ENCODE measurements at places on chromosomes 7 and 10.
A peak's percentile ranks its signal among the peaks of the same experiment; 100 is the strongest.

GRCh38 chr7:143411976-143412708 is 3.5 kb upstream of the EPHA1 start:
- no peak for DNase-seq

- DNase-seq, result no peak
Measured at GRCh38 chr7:128725531-128725930, 13.6 kb upstream of the CALU start.

DNA sequence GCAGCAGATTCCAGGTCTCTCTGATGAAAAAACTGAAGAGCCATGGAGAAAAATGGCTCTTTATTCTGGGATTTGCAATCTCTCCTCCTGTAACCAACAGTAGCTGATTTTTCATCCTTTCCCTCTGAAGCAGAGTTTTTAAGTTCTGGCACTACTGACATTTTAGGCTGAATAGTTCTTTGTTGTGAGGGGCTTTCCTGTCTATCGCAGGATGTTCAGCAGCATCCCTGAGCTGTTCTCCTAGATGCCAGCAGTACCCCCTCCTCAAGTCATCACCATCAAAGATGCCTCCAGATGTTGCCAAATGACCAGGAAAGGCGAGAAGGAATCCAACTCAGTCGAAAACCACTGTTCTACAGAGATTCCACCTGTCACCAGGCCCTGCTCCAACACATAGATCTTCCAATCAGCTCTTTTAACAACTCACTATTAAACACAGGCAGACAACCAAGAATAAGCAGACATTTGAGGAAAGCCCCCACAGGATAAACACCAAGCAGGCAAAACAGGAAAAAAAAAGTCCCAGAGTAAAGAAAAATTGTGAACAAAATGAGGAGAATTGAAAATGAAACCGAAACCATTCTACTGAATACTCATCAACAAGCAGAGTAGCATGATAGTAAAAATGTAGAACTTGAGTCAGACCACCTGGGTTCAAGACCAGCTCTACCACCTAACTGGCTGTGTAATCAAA is 124.8 kb downstream of the MPP7 start:
- DNase-seq, result no peak

GRCh38 chr10:114172216-114172615 is 1.8 kb downstream of the CCDC186 start:
- no peak for DNase-seq

- peak; percentile 59 for DNase-seq
Measured at GRCh38 chr10:132036153-132036886, 29.4 kb upstream of the JAKMIP3 start.

DNA sequence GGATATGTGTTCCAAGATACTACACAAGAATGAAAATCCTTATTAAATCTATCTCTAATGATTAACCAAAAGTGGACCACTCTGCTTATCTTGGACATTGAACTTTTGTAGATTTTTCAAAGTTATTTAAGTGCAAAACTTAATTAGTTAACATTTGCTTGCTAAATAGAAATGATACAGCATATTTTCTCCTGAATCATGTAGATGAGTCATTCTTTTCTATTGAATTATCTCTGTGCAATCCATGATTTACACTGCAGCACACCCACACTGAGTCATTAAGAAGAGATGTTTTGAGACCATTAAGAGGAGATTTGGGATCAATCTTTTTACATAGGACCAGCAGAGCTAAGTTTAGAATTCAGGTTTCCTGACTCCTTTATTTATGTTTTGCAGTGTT is 6.6 kb upstream of the ABCC2 start:
- no peak for DNase-seq

DNA sequence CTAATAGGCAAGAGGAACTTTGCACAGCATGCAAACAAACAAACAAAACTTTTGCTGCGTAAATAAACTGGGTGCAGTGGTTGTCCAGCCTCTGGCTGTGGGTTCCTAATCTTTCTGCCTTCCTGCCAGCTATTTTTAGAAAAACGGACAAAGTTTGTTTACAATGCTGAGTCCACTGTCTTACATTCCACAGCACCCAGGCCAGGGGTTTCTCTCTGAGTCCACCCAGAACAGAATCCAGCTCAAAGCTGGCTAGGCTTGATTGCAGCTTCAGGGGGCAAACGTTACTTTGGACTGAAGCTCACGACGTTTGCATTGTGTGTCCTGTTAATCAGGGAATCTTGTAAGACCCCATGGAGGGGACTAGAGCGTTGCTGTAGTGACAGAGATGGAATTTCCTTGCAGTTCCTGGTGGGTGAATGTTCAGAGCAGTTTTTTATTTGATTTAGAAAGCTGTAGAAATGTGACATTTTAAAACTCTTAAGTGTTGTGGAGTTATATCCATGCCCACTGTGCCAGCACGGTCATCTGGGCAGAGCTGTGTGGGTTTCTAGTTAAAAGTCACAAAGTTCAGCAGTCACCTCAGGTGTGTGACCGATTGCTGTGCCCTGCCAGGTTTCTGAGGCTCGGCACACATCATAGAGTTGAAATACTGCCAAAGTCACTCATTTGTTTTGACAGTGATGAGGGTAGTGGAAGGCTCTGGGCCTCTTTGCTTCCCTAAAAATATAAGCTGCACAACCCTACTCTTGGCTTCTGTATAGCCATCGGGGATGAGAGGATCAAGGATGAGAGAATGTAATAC is 247.0 kb downstream of the STK31 start:
- DNase-seq, result no peak

DNA sequence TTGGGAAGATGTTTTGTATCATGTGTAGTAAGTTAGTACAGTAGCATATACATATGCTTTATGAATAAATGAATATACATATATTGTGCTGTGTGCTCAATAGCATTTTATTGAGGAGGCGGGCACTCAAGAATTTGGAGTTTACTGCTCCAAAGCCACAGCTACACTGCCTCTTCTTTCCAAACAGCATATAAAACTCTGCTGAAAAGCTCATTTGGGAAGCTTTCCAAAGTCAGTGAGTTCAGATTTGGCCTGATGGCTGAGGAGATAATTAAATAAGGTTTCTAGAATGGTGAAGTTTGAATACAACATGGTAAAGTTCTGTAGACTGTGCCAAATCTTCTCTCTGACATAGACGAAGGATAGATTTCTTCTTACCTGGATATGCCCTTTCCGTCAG is 29.8 kb downstream of the CDK1 start:
- no peak for DNase-seq

GRCh38 chr7:4519819-4520520 is 162.1 kb upstream of the FOXK1 start:
- no peak for DNase-seq

- DNase-seq, result no peak
Measured at GRCh38 chr7:2635810-2636701, 4.3 kb downstream of the TTYH3 start.

DNA sequence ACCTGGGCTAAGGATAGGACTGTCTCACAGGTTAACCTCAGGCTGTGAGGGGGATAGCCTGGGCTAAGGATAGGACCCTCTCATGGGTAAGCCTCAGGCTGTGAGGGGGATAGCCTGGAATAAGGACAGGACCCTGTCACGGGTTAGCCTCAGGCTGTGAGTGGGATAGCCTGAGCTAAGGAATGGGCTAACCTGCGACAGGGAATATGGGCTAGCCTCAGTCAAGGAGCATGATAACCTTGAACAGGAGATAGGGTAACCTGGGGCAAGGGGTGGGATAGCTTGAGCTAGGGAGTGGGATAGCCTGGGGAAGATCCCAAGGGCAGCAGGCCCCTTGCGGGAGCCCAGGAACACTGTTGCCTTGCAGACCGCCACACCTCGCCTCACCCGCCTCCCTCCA is 42.7 kb downstream of the GRID2IP start:
- DNase-seq, result no peak

- DNase-seq, result no peak
Measured at GRCh38 chr10:26024303-26024702, 90.3 kb downstream of the MYO3A start.

DNA sequence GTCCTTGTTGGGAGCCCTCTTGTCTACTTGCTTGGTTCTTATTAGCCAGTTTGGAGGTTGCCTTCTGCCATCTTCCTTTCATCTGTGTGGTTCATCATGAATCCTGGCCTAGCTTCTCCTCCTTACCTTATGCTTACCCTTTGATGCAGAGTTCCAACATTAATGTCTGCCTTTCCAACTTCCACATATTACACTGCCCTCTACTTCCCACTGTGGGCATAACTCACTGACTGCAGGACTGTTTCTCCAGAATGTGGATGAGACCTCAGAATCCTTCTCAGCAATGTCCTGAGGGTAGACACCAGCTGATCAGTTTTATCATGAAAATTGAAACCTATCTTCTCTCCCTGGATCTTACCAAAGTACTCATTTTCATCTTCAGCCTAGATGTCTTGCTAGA is 491.0 kb downstream of the LRMDA start:
- DNase-seq, result no peak

DNA sequence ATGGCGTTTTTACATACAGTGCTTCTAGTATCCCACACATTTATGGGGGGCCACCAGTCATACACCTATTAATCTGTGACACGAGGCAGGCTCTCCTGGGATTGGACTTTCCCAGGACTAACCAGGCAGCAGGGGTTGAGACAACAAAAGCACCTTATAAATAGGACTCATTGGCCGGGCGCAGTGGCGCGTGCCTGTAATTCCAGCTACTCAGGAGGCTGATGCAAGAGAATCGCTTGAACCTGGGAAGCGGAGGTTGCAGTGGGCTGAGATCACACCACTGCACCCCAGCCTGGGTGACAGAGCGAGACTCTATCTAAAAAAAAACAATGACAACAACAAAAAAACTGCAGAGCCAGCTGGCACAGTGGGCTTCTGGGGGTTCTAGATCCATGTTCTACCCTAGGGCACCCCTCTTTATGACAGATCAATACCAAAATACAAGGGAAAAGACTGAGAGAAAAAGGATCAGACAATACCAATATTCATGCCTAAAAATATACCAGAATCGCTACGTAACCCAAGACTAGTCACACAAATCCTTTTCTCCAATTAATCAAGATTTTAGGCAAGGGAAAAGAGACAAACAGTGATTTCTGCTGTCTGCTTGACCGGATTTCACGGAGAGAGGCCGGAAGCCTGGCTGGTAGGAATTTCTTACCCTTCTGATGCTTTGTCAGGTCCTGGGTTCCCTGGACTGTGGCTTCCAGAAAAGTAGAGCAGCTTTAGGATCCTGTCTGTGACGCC is 98.4 kb upstream of the CCNY start:
- DNase-seq, result no peak

DNA sequence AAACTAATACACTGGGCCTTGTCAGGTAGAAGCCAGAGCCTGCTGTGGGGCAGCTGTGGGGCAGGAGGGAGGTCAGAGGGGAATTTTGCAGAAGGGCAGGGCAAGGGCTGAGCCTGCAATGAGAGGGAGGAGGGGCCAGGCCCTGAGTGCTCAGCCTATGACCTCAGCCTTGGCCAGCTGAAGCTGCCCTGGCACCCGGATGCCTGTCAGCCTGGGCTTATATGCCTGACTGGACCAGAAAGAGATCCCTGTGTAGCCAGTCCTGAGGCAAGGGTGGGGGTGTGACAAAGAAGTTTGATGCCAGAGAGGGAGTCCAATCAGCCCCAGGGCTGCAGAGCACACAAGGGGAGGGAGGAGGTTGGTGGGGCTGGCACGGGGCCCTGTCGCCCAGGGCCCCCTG is 22.3 kb upstream of the PRRT4 start:
- DNase-seq, result no peak

All from C1 segment of cervical spinal cord (tissue), 14 donors.